ENCODE measurements at places on chromosomes 3 and 15.

GRCh38 chr3:115085197-115085865 lies 61.8 kb downstream of the ZBTB20 start:
- DNase-seq = no peak

GRCh38 chr3:65196663-65197062 lies 508.9 kb upstream of the ADAMTS9 start:
- no peak for DNase-seq

- DNase-seq = no peak
Measured at GRCh38 chr15:89442671-89443307, 53.6 kb downstream of the RHCG start.

DNA sequence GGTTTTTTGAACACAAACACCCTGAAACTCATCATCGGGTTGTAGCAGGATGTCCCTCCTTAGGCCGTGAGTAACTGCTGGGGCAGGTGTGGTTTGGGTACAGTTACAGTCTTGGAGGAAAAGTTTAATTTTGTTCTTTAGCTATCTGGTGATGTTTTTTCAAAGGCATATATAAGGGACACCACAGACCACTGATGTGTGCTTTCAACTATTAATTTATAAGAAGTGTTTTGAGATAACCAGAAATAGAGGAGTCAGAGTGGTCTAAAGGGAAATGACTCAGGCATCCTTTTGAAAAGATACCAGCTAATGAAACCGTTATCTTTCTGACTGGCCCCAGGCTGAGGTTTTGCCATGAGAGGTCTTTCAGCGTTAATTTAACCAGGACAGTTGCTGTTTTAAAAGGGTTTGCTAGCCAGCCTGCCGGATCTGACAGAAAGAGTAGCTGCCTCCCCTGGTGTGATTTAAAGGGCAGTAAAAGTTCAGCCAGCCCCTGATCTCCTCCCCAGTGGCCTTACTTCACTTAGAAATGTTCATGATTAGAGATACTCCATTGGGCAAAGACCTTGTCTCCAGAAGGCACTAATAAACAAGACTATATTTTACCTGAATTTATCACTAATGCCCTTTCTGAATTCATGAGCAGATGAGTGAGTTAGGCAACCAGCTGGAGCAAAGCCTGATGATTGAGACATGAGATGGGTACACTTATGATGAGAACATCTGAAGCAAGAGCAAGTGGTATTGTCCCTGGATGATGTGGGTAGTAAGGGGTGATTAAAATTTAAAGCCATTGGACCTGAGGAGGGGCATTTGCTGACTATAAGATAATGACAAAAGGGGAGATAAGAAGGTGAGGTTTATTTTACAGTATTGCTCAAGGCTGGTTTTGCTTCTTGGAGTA lies 482.5 kb upstream of the TBL1XR1 start:
- DNase-seq = no peak

DNA sequence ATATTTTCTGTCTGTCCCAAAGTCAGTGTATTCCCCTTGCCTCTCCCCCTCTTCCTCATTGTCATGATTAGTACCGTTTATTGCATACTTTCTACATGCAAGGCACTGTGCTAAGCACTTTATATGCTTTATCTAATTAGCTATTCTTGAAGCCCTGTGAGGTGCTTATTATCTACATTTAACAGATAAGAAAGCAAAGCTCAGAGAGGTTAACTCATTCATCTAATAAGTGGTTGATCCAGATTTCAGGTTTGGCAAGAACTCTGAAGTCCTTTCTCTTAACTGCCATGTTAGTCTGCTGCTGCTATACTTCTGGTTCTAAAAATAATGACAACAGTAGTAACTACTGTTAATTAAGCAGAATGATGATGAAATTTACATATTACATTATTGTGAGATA lies 13.5 kb downstream of the IQGAP1 start:
- no peak for DNase-seq
